ENCODE measurements at places on chromosomes 1 and 21.

- DNase-seq = no peak
These were observed 846 bp downstream of the HMGB4 start for GRCh38 chr1:33864460-33865389.

DNA sequence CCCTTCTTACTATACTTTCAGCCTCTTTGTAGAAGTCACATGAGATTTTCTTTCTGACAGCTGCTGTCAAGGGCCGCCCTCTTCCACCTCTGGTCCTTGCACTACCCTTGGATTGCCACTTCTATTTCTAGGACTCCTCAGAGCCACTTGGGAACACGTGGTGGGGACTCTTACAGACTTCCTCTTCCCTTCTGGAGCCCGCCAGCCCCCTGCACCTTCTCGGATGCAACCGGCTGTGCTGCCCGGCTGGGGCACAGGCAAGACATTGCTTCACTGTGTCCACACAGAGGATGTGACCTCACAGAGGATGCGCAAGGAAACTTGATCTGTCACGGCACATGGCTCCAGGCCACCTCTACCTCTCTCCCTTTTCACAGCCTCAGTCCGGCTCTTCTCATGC, 2.4 kb upstream of the IKBKE start:
- DNase-seq = peak; percentile 41

GRCh38 chr21:41480086-41480690, 27.8 kb downstream of the TMPRSS2 start:
- no peak for DNase-seq

GRCh38 chr1:197927908-197928665, 10.9 kb downstream of the LHX9 start:
- no peak for DNase-seq

DNA sequence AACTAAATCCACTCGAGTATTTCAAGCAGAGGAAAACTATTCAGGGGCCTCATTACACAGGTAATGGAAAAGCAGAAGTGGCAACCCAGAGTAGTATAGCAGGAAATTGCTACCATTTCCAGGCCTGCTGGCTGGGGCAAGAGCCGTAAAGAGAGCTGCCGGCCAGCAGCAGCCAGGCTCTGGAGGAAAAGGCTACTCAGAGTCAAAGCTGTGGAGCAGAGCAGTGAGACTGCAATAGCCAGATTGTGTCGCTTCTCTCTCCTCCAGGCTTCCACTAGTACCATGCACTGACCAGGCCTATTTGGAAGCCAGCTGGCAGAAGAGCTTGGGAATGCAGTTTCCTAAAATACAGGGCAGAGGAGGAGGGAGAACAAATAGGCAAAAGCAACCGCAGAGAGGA, 155.5 kb downstream of the OMA1 start:
- DNase-seq = no peak

GRCh38 chr21:33655588-33656221, 13.4 kb downstream of the ITSN1 start:
- DNase-seq = no peak

DNA sequence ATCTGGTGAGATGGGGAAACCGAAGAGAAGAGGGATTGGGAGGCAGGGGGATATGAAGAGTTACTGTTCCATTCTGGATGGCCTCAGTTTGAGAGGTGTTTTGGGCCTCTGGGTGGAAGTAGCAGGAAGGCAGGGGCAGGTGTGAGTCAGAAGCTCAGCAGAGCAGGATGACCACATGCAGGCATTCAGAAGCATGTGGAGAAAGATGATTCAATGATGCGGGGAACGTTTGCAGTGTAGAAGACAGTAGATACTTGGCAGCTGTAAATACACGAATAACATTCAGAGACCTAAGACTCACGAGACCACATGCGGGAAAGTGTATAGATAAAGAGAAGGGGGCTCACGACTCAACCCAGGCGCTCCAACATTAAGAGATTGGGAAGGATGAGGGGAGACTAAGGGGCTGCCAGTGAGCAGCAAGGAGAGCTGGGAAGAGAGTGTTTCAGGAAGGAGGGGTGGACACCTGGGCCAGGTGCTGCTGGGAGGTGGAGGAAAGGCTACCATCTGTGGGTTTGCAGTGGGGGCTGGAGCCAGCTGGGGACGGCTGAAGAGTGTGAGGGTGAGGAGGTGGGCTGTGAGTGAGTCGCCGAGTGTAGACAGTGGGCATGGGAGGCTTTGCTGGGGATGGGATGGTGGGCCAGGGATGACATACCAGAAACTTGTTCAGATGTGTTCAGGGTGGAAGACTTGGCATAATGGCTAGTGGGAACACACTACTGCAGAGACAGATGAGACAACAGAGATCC, 5.8 kb upstream of the EPS8L3 start:
- no peak for DNase-seq

- no peak for DNase-seq
These were observed 31.2 kb upstream of the QSOX1 start for GRCh38 chr1:180123463-180123936.

DNA sequence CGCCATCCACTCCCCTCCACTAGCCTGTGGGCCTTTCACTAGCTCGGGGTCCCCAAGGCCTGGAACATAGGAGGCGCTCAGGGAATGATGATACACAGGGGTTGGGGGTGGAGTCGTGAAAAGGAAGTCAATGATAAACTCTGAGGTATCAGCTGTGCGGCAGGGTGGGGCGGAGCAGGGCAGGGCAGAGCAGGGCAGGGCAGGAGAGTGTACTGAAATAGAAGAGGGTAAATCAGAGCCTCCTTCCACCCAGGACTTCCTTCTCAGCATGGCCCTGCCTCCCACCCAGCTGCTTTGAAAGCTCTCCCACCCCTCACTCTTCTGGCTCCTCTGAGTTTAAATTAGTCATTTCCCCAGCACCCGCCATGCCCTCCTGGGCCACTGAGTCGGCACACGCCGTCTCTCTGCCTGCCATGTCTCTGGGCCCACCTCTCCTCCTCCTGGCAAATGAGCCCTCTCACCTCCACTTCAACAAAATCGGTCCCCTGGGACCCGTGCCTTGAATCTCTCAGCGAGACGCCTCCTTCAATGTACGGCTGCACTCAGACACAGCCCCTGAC, 16.9 kb downstream of the CAPZB start:
- no peak for DNase-seq

- no peak for DNase-seq
These were observed 49.0 kb downstream of the KCNN3 start for GRCh38 chr1:154821083-154821482.

DNA sequence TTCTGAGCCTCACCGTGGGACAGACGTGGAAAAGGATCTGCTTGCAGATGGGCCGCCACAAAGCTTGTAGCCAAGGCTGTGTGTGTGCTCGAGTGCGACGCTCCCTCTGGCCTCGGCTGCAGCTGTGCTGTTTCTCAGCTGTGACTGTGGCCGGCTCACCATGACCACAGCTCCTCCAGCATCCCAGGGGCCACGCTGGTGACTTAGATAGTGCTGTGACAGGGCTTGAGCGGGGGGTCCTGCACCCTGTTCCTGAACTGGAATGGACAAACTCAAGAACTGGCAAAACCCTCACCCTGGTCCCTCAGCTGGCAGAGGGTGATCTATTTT, 17.4 kb upstream of the ACTRT2 start:
- DNase-seq = no peak

DNA sequence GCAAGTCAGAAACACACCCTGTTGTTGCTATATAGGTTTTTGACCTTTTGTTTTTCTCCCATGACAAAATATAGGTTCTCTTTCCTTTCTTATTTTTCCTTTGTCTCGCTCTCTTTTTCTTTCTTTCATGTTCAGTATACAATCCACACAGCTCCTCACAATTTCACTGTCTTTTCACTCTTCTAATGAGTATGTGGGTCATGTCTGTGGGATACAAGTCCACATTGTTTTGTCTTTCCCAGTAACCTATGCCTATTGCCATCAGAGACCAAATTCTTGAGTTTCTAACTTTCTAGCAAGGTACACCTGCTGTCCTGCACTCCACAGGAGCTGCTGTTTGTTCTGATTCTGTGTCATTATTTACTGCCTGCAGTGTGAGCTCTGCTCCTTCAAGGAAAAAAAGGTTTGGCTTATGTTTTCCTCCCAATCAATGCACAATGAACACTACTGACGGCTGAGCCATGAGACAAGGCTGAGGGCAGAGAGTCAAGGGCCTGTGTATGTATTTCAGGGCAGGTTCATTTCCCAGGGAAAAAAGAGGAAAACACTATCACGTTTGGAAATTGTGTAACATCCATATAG, 453.8 kb downstream of the NEGR1 start:
- no peak for DNase-seq

DNA sequence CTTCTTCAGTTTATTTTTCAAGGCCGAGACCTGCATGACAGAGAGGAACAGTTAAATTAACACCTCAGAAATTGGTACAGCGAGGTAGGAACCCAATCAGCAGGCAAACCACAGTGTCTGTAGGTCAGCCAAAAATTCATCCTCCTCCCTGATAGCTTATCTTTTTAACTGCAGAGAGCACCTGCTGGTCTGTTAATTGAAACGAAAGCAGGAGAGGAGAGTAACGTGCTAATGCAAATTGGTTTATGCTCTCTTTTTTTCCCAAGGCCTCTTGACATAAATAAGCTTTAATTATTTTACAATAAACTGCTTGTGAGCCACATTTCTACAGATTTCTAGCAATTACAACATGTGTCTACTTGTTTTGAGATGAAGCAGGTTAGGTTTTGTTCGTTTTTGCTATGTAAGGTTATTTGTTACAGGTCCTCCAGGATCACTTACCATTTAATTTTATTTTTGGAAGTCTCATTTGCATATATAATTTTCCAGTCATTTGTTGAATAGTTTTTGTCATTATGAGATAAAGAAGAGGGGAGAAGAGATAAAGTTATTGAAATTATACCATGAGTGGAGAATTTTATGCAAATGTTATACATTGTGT, 179.9 kb downstream of the DENND1B start:
- no peak for DNase-seq

Measured in NCI-H187 treated with DMSO at 0.1 percent for 48 hours (cell line).